Stimulated activated CD8-positive, alpha-beta memory T cell treated with anti-CD3 and anti-CD28 coated beads, Interleukin-2, amount 100 ng/mL, for 1 hour (primary cell): ENCODE measurements at places on chromosomes 7 and 10.
A peak's percentile ranks its signal among the peaks of the same experiment; 100 is the strongest.

- DNase-seq, result no peak
Measured at GRCh38 chr10:5078547-5079180, 15.6 kb upstream of the AKR1C3 start.

DNA sequence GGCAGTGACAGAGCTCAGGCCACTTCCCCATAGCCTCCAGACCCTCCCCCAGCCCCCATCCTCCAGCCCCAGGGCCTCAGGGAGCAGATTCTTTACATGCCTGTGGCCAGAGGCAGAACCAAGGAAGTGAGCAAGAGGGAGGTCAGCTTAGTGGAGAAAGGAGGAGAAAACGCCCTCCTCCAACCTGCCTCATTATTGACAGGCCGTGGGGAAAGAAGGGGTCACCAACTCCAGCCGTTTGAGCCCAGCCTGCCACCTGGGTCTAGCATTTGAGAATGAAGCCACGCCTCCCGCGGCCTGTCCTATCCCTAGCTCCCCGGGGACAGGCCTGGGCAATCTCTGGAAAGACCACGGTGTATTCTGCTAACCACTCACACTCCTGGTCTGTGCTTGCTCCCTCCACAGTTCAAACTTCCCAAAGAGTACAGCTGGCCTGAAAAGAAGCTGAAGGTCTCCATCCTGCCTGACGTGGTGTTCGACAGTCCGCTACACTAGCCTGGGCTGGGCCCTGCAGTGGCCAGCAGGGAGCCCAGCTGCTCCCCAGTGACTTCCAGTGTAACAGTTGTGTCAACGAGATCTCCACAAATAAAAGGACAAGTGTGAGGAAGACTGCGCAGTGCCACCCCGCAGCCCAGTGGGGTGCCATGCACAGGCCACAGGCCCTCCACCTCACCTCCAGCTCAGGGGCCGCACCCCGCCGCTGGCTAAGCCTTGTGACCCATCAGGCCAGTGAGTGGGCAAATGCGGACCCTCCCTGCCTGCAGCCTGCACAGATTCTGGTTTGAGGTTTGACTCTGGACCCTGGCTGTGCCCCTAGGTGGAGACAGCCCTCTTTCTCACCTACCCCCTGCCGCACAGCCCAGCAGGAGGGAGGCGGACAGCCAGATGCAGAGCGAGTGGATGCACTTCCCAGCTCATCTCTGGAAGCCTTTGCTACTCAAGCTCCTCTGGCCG, 14.3 kb upstream of the TRIM8 start:
- no peak for DNase-seq

- DNase-seq, result no peak
Measured at GRCh38 chr10:129883626-129884397, 80.3 kb downstream of the EBF3 start.

DNA sequence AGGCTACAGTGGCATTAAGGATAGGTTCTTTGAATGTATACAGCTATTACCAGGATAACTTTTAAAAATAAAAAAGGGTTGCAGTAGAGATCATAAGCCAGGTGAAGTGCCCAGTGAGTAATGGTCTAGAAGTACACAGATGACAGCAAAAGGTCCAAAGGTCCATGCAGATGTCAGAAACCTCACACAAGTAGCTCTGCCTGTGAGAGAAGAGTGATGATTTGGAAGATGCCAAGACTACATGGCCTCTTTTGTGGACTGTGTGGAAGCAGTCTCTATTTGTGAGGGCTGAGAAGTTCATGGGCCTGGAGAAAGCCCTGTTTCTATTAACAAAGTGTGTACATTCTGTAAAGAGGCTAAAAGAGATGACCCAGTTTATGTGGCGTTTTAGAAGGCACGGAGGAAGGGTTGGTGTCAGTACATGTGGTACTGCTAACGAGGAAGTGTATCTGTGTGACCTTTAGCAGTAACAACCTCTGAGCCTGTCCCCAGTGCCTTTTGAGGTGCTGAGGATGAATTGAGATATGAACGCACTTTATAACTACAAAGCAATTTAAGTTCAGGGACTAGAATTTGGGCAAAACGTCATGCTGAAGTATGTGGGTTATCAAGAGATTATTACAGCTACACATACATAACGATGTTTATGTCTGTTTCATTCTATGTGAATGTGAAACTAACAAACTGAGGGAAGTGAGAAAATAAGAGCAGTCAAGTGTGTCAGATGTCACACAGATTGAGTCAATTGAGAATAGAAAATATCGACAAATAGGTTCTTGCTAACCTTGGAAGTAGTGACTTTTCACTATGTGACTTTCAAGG, 7.6 kb downstream of the CYCS start:
- no peak for DNase-seq

GRCh38 chr10:86946213-86947155, 10.9 kb downstream of the MMRN2 start:
- no peak for DNase-seq

- DNase-seq, result no peak
Measured at GRCh38 chr7:129101746-129102145, 42.8 kb upstream of the TSPAN33 start.

DNA sequence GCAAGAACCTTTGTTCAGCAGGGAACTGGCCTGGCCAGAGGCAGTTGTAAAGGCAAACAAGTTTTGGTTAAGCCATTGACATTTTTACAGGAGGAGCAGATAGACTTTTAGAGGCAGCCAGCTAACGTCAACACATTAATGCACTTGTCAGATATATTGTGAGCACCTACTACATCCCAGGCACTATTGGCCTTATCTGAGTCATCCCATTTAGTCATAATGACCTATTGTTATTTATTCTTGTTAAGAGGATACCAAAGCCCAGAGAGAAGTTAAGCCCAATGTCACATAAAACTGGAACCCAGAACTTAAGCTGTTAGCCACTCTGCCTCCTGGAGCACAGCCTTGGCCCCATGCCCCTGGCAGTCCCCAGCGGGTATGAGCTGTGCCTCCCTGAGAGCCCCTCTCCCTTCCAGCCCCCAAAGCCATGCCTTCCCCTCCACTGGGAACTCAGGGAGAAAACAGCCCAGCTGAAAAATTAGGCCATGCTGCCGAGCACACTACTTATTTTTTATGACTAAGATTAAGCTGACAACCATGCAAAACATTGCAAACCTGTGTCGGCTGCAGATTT, 32.7 kb upstream of the TRIM8 start:
- no peak for DNase-seq

DNA sequence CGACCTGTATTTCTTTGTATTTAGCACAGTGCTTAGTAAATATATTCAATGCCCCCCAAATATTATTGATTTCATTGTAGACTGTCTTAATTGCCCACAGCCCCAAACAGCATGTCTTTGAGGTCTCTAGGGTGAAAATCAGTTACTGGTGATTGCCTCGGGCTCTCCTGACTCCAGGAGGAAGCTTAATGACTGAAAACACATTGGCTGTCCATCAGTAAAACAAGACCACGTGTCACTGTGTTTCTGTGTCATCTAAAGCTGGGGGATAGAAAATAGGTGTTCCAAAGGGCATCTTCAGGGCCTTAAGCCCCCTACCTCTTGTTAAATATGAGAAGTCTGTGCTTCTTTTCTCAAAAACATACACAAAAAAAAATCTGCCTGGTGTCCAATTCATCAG, 67.9 kb downstream of the CACNA2D1 start:
- no peak for DNase-seq

GRCh38 chr10:28717656-28718201, 40.4 kb downstream of the BAMBI start:
- DNase-seq, result no peak

DNA sequence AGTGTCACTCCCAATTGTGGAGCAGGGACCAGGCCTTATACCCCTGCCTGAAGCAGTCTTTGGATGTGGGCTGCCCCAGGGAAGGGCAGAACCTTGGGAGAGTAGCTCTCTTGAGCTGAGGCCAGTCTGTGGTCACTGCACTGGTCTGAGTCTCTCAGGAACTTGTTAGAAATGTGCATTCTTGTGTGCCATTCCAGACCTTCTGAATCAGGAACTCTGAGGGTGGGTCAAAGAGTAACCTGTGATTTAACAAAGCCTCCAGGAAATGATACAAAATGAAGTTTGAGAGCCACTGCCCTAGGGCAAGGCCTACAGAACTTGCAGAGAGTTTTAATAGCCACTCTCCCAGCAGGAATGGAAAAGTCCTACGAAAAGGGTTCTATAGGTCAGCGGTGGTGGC, 68.1 kb downstream of the LYZL1 start:
- no peak for DNase-seq

DNA sequence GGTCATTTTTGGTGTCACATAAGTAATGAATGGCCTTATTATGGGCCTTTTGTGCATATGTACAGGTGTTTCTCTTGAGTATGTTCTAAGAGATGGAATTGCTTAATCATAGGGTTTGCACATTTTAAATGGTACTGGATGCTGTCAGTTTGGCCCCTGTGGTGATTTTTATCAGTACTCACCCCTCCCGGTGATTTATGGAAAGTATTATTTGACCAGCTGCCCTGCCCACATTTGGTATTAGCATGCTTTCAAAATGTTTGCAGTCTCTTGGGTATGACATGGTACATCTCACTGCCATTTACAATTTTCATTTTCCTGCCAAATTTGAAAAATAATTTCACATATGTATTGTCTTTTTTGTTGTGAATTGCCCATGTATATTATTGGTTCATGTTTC, 427.7 kb downstream of the LRMDA start:
- DNase-seq, result no peak

DNA sequence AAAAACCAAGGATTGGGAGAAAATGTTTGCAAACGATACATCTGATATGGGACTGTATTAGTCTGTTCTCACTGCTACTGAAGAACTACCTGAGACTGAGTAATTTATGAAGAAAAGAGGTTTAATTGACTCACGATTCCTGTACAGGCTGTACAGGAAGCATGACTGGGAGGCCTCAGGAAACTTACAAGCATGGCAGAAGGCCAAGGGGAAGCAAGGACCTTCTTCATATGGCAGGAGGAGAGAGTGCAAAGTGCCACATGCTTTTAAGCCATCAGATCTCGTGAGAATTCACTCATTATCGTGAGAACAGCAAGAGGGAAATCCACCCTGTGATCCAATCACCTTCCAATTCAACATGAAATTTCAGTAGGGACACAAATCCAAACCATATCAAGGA, 11.0 kb downstream of the ZNF713 start:
- no peak for DNase-seq

GRCh38 chr10:22325272-22326144, 4.6 kb downstream of the BMI1 start:
- DNase-seq, result peak; percentile 47

GRCh38 chr7:9242636-9243035, 809.2 kb downstream of the NXPH1 start:
- DNase-seq, result no peak

DNA sequence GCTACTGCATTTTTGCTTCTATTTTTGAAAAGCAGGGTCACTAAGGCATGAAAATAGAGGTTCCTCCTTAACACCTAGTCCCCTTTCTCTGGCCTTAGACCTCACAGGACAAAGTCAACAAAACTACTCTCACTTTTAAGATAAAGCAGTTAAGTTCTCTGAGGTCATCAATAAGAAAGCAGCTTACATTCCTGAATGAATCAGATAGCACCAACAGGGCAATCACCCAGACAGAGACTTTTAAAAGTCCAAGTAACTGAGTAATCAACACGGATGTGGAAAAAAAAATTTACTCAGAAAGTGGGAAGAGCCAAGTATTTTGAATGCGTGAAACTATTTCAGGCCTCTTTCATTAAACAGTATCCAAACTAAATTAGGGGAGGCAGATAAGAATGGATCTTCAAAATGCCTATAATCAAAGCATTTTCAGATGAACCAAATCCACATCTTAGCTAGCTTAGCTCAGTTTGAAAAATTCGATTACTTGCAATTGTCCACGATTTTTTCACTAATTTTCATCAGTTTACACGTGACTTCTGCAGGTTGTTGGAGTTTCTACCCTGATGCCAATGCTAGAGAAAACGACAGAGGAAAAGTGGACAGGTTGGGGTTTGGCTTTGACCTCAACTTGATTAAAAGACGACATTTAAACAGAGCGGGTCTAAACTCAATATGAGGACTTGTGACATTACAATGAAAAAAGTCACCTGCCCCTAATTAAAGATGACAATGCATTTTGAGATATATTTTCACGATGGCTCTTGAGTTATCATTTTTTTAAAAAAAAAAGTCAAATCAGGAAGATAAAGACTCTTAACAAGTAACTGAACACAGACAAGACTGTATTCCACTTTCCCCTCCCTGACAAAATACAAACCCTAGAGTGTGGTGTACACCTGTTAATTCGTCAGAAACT, 1.6 kb downstream of the BEND7 start:
- no peak for DNase-seq

DNA sequence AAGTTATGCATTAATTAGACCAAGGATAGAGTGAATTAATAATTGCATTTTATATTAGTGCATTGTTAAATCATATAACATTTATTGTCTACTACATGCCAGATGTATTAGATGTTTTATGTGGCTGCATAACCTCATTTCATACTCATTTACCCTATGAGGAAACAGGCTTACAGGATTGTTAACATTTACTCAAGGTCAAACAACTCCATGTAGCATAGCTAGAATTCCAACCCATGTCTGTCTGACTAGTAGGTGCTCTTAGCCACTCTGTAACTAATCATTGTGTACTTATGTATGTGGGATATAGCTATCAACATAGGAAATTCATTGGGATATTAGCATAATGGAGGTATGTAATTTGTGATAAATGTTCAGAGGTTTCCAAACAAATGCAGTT, 46.3 kb downstream of the PHYHIPL start:
- DNase-seq, result no peak

DNA sequence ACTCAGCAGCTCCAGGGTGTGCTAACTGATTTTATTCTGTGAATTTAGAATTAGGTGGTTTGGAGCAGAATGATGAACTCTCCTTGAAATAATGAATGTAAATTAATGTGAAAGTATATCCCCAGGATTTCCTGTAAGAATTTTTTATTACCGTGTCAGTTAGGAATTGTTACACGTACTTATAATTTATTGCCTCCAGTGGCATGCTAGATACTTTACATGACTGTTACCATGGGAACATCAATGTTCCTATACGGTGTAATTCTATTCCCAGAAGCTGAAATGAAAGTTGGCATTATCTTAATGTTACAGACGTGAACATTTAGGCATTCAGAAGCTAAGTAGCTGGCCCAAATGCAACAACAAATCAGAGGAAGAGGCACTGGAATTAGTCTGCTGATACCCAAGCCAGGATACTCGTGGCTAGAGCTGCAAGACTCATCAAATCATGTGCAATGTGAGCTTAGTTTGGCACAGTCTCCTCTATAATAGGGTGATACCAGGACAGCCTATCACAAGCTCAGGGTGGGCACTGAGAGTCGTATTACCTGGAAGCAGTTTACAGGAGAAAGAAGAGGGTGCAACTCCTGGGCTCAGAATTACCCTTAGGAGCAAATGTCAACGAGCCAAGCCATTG, 30.0 kb upstream of the PRKAR2B start:
- DNase-seq, result no peak

GRCh38 chr7:122212754-122213153, 68.7 kb upstream of the AASS start:
- no peak for DNase-seq

DNA sequence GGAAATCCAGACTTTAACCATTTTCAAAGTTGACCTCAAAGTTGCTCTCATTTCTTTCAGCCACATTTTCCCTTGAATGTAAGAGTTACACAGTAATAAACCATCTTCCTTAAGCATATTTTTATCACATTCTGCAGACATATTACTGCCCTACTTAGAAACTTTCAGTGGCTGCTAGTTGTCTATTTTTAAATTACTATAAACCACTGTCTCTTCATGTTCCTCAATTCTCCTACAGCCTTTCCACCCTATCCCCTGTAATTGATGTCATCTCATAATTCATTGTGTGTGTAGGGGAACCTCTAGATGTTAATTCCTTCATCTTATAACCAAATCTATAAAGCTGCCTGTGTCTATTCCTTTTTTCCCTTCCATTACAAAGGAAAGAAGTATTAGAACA, 78.1 kb upstream of the STRIP2 start:
- no peak for DNase-seq

- DNase-seq, result no peak
Measured at GRCh38 chr10:44177610-44178009, 207.3 kb downstream of the CXCL12 start.
